ENCODE measurements at places on chromosomes 12 and 14. TPM values are rescaled to one million over a fixed set of nuclear protein-coding genes. Genes with fewer than 3 reads are reported as not detected.

The A2M gene
- 814 TPM for polyA plus RNA-seq

DNA sequence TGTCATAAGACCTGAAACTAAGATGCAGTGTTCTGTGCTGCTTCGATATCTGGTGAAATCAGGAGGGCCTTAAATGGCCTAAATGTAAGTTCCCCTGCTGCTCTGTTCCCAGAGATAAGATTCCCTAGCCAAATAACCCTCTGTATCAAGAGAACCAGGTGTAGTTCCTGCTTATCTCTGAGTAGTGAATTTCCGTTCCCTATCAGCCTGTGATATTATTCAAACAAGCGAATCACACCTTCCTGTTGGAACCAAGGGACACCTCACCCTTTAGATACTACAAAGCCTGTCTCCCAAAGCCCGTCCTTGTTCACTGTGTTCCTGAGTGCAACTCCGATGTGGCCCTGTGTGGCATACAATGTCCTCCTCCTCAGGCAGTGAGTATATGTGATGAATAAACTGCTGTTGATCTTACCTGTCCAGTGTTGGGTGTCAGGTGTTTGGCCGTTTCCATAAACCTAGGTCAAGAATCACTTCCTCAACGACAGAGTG lies 52.2 kb upstream of the COCH start:
- no peak for DNase-seq

DNA sequence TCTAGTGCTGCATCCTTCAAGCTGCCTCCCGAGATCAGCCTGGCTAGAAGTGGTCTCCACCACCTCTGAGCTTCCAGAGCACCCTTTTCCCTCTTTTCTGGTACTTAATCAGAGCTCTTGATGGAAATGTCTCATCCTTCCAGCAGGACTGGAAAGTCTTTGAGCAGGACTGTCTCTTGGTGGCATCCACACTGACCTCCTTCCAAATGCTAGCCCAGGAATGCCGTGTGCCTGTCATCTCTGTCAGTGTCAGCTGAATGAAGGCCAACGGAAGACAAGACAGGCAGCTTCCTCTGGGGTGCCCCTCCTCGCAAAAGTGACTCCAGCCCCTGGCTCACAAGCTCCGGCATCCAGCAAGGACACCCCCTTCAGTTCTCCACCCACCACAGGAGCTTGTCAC lies 171.3 kb upstream of the FKBP4 start:
- no peak for DNase-seq

DNA sequence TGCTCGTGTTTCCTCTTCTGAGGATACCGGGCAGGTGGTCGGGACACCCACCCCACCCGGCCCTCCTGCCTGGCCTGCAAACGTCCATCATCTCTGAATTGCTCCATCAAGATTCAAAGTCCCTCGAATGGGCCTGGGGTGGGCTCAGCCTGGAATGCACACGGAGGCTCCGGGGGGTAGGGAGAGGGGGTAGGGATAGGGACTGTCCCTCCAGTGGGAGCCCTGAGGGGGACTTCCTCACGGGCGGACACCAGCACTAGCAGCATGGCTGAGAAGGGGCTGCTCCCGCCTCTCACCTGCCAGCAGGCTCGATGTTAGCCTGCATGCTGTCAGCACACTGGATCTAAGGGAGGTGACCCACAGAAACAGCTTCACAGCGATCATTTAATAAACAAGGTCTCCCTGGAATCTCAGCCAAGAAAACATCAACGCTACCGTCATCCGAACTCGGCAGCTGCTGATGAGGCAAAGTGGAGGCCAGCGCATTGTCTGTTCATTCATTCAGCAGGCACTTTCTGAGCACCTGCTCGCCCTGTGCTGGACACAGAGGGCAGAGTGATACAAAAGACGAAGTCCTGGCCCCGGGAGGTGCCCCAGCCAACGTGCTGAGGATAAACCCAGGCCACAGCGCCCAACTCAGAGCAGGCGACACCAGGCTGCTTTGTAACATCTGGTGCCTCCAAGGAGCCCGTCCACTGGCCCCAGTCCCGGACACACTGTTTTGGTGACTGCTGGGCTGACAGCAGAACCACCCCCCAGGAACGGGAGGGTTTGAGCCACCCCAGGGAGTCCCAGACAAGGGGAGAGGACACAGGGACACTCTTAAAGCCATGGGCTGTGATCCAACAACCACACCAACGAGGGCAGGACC lies 6.3 kb downstream of the TMEM179 start:
- DNase-seq, result peak; percentile 65

Data from left lung (tissue), 14 donors.